AG10803 (cell line): ENCODE measurements at places on chromosomes 13 and 19.

- no peak for DNase-seq
Observed at GRCh38 chr13:52827839-52828238, 20.6 kb downstream of the PCDH8 start.

DNA sequence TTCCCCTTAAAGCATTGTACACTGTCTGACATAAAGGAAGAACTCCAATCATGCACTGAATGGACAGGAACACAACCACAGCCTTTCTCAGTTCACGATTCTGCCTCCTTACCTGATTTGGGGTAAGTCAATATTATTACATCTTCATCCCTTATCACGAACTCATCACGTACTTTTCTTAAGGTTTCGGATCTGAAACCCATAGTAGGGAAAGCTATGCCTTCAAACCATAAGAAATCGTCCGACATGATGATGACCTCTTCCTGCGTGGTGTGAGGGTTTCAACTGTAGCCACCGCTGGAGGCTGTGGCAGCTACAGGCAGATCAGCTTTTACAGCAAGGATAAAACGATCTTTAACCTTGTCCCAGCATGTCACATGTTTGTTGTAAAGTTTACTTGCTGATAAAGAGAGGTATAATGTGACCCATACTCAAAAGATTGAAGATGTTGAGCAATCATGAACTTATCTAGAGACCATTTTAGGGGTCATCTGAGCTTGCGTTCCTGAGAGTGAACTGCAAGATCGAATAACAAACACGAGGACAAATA, at the start of gene SULT2A1:
SULT2A1 (minus strand) TSS at position 306 of the 550 bp plus-strand sequence; CDS start at position 248, 58 bp downstream.
- no peak for DNase-seq

DNA sequence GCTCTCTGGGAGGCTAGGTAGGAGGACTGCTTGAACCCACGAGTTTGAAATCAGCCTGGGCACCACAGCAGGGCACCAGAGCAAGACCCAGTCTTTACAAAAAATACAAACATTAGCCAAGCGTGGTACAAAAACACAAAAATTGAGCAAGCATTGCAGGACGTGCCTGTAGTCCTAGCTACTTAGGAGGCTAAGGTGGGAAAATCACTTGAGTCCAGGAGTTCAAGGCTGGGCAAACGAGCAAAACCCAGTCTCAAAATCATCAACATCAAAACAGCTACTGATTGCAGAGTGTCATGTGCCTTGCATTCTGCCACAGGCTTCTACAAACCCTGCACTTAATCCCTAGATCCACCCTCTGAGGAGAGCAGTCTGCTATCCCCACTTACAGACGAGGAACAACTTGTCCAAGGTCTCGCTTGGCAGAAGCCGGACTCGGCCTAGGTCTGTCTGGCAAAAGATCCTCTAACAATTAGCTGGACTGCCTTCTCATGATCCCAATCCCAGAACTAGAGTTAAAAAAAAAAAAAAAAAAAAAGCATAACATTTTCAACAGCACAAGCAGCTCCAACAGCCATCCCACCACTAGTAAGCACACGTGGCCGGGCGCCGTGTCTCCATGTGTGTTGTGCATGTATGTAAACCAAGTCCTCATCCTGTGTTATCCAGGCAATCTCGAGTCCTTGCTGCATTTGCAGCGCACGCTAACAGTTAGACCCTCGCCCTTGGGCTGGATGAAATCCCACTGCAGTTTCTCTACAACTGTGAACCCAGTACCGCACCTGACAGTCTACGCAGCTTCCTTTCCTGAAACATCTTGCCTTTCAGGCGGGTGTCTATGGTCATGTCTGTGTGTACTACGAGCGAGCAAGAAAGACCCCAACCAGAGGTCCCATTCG, 2.0 kb downstream of the PPP6R1 start:
- peak; percentile 5 for DNase-seq

- DNase-seq, result peak; percentile 88
Observed at GRCh38 chr13:87999240-87999700, 328.1 kb downstream of the SLITRK5 start.

GRCh38 chr13:97276862-97277269, 54.7 kb downstream of the MBNL2 start:
- no peak for DNase-seq

- no peak for DNase-seq
Observed at GRCh38 chr13:46097663-46098062, 7.2 kb downstream of the CPB2 start.

- no peak for DNase-seq
Observed at GRCh38 chr19:9914001-9914314, 22.4 kb downstream of the OLFM2 start.

DNA sequence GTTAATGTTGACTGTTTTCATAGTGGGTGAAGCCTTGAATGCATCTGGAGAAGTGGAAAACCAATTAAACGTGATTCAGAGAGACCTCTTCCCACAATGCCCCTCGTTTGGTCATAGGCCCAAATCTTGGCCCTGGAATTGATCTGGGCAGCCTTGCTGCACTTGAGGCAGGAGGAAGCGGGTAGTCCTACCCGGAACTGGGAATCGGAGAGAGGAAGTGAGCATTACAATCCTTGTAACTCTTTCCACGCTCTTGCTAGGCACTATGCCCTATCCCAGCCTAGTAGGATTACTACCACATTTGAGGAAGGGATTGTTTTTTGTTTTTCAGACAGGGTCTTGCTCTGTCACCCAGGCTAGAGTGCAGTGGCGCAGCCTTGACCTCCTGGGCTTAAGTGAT, 3.6 kb downstream of the KCNK6 start:
- DNase-seq, result no peak

DNA sequence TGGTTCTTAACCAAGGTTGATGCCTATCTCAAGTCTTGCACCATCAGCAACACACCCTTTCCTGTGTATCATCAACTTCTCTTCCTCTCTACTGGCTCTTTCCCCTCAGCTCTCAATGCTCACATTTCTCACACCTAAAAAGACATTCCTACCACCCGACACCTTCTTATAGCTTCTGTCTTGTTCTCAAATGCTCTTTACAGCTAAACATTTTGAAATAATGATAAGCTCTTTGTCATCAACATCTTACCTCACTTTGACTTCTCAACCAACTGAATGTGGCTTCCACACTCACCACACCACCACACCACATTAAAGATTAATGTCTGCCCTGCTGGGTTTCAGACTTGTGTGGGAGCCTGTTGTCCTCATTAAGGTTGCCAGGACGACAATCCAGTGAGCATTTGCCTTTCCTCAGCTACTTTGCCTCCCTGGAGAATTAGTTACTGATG, 67.8 kb downstream of the RXFP2 start:
- DNase-seq, result peak; percentile 64

DNA sequence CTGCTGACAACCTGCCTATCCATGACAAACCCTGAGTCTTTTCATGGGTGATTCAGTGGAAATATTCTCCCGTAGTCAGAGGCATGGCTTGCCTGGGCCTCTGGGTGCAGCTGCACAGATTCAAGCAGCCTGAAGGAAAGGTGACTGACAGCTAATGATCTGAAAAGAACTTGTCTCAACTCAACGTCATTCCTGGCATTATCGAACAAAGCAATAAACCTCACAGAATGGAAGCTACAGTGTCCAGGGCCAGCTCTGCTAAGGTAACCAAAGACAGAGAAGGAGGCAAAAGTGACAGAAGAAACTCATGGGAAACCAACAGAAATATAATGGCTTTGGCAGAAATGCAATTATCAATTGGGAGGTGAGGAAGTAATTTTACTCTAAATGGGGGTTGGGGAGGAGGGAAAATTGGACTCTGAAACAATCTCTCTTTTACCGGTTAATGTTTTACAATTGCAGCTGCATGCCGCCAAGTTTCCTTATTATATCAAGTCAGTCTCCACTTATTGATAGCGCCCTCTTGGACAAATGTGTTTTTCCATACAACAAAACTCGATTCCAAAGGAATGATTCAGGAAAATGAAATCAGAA, 12.9 kb downstream of the STARD13 start:
- DNase-seq, result no peak

GRCh38 chr13:52809310-52809769, 39.1 kb downstream of the PCDH8 start:
- DNase-seq, result peak; percentile 20
